ENCODE measurements at places on chromosomes 12 and 14.

DNA sequence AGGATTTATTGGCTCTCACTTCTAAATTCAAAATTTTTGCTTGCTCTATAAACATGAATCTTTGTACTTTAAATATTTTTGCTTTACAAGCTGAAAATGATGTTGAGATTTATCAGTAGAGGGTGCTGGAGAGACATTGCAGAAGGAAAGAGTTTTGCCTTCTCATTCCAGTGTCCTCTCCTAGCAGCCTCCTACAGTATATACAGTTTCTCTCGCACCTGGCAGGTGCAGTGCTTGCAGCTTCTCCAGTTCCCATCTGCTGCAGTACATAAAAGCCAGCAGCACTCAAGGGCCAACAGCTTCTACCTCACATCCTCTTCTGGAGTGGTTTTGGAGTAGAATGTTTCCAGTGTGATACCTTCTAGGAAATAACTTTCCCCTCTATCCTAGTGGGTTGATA, 601.8 kb upstream of the ATXN7L3B start:
- DNase-seq: no peak

DNA sequence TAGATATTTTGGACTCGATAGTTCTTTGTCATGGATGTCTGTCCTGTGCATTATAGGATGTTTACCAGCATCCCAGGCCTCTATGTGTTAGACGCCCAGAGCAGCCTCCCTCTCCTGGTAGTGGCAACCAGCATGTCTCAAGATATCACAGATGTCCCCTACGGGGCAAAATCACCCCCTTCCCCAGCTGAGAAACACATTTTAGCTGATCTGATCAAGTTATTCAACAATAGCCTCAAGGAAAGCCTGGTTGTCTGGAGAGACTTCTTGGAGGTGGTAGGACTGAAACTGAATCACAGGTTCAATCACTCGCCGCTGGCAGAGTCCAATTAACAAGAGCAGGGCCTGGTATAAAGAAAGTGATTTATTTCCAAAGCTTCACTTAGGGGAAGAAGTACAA, 17.6 kb downstream of the BDKRB1 start:
- no peak for DNase-seq

DNA sequence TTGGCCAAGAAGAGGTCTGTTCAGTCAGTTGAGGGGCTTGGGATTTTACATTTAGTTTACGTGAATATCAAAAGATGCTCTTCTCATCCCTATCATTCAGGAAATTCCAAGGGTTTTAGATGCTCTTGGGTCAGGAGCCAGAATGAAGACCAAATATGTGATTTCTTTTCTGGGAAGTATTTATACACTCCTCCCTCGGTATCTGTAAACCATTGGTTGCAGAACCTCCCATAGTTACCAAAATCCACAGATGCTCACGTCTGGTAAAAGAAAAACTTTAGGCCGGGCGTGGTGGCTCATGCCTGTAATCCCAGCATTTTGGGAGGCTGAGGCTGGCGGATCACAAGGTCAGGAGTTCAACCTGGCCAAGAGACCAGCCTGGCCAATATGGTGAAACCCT, 75.9 kb downstream of the TNFAIP2 start:
- DNase-seq: no peak

- no peak for DNase-seq
Measured at GRCh38 chr12:118850244-118850825, 131.0 kb upstream of the SRRM4 start.

- DNase-seq: no peak
Measured at GRCh38 chr12:52417740-52418139, 11.6 kb upstream of the KRT82 start.

- DNase-seq: peak; percentile 42
Measured at GRCh38 chr12:107372229-107372658, 278.9 kb upstream of the CRY1 start.

DNA sequence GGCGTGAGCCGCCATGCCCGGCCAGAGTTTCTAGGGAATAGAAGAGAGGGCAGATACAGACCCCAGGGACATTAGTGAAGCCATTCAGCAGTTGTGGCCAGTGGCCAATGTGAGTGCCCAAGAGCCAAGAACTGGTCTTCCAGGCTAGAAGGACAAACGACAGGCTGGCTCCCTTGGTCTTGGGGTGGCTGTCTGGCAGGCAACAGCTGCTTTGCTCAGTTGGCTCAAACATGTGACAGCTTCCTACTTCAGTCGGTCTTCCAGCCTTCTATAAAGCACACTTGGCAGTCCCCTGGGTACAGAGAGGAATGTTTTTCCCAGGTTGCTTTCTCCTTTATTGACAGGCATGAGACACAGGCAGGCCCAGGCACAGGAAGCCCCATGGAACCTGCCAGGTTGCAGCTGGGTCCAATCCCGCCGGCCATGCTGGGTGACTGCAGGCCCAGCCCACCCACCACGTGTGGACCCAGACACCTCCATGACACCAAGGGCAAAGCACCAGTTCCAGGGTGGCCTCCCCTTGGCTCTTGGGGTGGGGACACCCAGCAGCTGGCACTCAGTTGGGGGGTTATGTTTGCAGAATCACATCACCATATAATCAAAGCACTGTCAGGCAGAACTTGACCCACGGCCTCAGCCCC, 15.4 kb downstream of the CHGA start:
- no peak for DNase-seq

GRCh38 chr14:105366386-105367074, 31.8 kb upstream of the TEX22 start:
- DNase-seq: no peak

DNA sequence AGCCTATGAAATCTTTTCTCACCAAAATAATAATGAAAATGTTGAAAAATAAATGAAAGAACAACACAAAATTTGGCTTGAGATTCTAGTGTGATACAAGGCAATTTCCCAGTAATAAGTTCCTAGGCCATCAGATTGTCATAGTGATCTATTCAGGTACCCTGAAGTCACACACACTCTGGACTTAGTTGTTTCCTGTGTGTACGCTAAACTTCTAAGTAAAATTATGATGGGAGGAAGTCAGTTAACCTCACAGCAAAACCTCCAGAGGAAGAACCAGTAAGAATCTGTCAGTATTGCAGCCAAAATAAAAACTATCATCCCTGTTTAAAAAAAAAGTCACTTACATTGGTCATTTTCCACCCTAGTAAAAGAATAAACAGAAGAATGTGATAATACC, 81.9 kb downstream of the DBX2 start:
- DNase-seq: no peak

DNA sequence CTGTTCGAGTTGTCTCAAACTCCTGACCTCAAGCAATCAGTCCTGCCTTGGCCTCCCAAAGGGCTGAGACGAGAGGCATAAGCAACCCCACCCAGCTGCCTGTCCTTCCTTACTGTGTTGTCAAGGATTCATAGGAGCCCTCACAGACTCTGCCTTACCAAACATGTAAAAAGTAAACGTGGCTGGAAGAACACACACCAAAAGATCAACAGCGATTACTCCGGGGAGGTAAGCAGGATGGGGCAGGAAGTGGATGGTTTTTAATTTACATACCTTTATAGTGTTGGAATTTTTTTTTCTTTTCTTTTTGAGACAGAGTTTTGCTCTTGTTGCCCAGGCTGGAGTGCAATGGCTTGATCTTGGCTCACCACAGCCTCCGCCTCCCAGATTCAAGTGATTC, 61.5 kb upstream of the EGLN3 start:
- DNase-seq: no peak

DNA sequence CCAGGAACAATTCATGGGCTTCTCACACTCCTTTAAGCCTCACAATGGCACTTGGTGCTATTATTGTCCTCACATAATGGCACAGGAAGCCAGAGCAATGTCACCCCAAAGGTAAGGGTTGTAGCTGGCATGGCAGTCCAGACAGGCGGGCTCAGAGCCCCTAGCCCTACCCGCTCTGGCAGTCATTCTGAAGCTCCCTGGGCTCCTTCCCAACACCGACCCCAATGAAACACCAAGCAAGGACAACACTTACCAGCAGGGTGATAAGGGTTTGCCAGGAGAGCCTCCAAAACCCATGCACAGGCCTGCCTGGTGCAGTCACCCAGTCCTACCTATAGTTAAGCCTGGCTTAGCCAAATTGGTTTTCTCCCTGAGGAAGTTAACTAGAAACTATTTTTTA, 30.8 kb downstream of the MAX start:
- no peak for DNase-seq

- DNase-seq: no peak
Measured at GRCh38 chr14:22505309-22505696, 83.7 kb downstream of the DAD1 start.

DNA sequence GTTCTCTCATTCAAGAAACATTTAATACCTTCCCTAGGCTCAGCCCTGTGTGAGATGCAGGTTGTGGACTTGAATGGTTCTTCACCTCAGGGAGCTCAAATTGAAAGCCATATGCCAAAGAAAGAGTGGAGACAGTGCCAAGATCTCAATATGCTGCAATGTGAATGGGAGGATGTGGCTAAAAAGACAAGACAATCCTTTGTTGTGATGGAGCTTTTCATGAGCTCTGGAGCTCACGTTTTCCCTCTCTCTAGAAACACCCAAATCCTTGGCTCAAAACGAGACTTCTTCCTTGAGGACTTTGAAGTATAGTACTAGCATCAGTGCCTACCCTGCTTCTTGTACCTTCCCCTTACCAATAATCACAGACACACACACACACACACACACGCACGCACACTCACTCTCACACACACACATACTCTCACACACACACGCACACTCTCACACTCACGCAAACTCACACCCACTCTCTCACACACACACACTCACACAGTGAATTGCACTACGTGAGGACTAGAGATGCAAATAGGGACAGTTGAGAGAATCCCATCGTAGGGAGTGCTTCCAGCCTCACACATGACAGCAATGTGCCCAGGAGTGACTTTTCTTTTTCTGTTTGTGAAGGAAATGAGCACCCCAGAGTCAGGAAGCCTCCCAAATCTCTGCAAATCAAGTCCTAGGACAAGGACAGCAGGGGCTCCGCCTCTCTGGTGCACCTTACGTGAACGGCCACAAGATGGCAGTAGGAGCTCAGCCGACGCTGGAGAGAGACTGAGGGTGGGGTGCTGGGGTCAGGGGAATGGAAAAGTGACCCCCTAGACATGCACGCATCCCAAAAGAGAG, 231.4 kb downstream of the PCNX1 start:
- peak; percentile 34 for DNase-seq

GRCh38 chr14:99524804-99525698, 43.8 kb downstream of the CCNK start:
- no peak for DNase-seq

DNA sequence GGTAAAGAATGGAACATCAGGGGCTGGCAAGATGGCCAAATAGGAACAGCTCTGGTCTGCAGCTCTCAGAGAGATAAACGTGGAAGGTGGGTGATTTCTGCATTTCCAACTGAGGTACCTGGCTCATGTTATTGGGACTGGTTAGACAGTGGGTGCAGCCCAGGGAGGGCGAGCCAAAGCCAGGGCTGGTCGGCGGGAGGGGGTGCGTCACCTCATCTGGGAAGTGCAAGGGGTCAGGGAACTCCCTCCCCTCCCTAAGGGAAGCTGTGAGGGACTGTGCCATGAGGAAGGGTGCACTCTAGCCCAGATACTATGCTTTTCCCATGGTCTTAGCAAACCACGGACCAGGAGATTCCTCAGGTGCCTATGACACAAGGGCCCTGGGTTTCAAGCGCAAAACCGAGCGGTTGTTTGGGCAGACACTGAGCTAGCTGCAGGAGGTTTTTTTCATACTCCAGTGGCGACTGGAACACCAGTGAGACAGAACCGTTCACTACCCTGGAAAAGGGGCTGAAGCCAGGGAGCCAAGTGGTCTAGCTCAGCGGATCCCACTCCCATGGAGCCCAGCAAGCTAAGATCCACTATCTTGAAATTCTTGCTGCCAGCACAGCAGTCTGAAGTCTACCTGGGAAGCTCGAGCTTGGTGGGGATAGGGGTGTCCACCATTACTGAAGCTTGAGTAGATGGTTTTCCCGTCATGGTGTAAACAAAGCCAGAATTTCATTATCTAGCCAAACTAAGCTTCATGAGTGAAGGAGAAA, 317.6 kb downstream of the NELL2 start:
- DNase-seq: no peak

GRCh38 chr12:117533687-117534086, 172.3 kb upstream of the NOS1 start:
- DNase-seq: no peak

GRCh38 chr12:45737638-45738037, 8.1 kb downstream of the ARID2 start:
- DNase-seq: no peak

- DNase-seq: peak; percentile 62
Measured at GRCh38 chr12:53984901-53985691, at the start of gene HOXC10. HOXC10 (plus strand) TSS chr12:53985146; CDS start chr12:53985260, 114 bp downstream.

GRCh38 chr12:32604565-32604964, 74.5 kb upstream of the DNM1L start:
- DNase-seq: no peak

DNA sequence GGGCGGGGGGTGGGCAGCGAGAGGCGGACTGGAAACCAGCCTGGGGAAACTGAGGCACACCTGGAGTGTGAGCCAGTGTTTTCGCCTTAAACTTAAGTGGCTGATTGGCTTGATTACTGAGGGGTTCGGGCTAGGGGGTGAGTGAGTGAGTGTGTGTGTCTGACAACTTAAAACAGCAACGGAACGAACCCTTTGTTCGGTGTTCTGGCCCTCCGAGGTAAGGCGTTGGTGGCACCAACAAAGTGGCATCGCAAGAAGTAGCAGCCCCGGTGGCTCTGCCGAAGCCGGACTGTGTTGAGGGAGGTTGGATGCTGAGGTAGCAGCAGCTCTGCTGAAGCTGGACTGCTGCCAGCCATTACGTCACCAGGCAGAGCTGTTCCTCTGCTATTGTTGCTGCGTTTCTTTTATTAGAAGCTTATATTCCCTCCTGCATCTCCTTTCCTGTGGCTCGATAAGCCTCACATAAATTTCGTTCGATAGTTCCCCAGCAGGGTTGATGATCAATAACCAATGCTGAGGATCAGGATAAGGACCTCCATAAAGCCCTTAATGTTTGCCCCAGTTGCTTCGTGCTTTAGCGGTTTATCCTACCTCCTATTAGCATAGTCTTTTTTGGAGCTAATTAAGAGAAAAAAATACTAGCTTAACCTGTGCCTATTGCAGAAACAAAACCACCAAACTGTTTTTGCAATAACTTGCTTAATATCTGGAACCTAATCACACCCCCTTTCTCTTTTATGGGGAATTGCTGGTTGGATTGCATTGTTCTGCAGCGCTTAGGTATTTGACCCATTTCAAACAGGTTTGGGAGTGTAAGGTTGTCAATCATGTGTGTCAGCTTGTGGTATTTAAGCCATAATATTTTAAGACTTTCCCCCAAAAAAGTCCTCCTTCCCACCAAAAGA, 1.3 kb downstream of the GPR137C start:
- DNase-seq: peak; percentile 55

- no peak for DNase-seq
Measured at GRCh38 chr14:106578481-106578880, 1052.1 kb downstream of the TMEM121 start.

- no peak for DNase-seq
Measured at GRCh38 chr14:101497684-101498525, 63.4 kb upstream of the DIO3 start.

GRCh38 chr12:49293056-49293956, 1.6 kb upstream of the PRPH start:
- no peak for DNase-seq

GRCh38 chr14:55955175-55955574, 163.0 kb upstream of the PELI2 start:
- no peak for DNase-seq

GRCh38 chr12:121827351-121828099, 23.7 kb downstream of the SETD1B start:
- no peak for DNase-seq

Data from activated T-helper 1 cell treated with anti-CD3 and anti-CD28 coated beads, Interleukin-12 subunit alpha, Interleukin-12 subunit beta, Interleukin-2, Interleukin-4 antibody, amounts not matched to agents 30 ng/mL and 10 ng/mL and 1 ng/mL, durations not matched to agents 14 hours and 24 hours and 36 hours (primary cell).